ENCODE measurements at places on chromosomes 11 and 22.

DNA sequence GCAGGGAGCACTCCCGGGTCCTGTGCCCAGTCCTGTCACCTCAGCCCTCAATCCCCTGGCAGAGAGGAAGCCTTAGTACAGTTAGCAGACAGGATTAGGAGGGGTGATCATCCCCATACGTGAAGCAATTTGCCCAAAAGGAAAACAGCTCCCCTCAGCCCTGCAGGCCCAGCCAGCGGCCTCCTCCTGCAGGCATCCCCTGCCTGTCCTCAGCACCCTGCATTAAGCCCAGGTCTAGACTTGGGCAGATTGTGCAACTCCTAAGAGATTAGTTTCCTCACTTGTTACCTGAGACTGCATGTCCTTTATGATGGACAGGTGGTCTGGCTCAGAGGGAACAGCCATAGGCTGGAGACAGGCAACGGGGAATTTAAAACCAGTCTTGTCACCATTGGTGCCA, 95.5 kb upstream of the TMEM45B start:
- no peak for DNase-seq

- DNase-seq = no peak
These were observed 20.7 kb downstream of the NADSYN1 start for GRCh38 chr11:71473793-71474080.

GRCh38 chr11:95655536-95655935, 134.0 kb downstream of the FAM76B start:
- no peak for DNase-seq

DNA sequence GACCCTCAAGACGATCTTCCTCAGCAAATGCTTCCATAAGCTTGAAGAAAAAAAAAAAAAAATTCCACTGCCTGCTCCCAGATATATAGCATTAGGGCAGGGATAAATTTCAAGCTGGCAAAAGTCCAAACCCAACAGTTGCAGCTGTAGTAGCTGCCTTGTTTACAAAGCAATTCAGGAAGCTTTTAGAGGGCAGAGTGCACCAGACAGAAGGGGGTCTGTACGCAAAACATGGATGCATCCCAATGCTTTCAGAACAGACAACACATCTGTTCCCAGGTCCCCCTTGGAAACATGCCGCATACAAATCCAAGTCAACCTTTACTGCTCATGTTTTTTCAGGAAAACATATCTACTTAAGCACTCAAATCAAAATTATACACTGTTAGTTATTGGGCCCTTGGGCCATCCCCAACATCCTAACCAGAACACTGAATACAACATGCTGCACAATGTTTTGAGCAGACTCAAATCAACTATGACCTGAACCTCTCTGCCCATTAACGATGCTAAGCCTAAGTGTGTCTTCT, 94.5 kb downstream of the CADM1 start:
- peak; percentile 33 for DNase-seq
